HepG2 (cell line): ENCODE measurements at places on chromosomes 11 and 22. TPM values are rescaled to one million over a fixed set of nuclear protein-coding genes. Genes with fewer than 3 reads are reported as not detected.

DNA sequence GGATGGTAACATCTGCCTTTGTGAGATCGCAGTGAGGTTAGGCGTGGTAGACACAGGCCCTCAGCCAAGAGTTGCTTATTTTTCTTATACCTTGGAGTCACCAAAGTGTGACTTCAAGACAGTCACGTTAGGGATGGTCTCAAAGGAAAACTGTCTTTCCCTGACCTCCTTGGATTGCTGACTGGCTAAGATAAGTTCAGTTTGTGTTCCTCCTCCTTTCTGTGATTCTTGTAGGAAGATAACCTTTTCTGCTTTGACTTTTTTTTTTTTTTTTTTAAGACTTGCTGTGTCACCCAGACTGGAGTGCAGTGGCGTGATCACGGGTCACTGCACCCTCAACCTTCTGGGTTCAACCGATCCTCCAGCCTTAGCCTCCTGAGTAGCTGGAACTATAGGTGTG is 23.1 kb downstream of the TAB1 start:
- DNase-seq = no peak

DNA sequence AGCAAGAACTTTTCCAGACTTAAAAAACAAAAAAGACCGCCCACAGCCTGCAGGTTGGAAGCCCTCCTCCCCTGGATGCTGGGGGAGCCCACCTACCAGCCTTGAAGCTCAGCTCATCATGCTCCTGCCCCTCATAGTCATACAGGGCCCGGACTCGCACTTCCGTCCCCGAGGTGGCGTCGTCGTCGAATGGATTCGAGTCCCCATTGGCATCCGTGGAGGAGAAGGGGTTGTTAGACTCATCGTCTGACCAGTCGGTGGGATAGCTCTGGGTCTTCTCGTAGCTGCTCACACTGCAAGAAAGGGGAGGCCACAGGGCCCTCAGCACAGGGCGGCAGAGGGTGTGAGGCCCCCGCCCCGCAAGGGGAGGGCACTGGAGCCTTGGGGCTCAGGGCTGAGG is 19.0 kb upstream of the ARFGAP3 start:
- no peak for DNase-seq

DNA sequence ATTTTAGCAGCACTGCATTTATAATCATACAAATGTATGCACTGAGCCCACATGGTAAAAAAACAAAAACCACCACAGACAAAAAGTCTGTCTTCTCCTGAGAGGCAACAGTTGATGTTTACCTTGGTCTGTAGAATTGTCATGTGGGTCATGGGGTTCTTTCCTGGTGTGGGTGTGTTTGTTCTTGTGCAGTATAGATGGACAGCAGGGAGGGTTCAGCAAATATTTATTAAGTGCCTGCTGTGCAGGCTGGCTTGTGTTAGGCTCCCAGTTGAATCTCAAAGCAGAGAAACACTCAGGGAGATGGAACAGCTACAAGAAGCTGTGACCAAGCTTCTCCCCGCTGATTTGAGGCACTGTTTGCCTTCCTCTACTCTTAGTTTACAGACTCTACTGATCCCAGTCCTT is 82.2 kb downstream of the PISD start:
- peak; percentile 96 for DNase-seq

DNA sequence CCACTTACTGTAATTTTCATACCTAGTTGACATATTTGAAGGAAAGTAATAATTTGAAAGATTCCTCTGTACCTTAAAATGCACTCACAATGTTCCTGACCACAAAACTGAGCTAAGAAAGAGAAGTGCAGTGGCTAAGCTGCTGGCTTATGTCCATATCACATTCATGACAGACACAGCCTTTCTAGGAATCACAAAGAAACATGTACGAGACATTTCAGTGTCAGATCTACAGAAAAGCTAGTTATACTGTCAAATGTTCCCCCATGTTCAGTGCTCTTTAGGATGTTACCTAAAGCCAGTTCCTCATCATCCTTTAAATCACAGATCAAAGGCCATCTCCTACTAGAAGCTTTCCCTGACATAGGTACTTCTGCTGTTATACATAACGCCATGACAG is 142.2 kb upstream of the C11orf58 start:
- DNase-seq = no peak

DNA sequence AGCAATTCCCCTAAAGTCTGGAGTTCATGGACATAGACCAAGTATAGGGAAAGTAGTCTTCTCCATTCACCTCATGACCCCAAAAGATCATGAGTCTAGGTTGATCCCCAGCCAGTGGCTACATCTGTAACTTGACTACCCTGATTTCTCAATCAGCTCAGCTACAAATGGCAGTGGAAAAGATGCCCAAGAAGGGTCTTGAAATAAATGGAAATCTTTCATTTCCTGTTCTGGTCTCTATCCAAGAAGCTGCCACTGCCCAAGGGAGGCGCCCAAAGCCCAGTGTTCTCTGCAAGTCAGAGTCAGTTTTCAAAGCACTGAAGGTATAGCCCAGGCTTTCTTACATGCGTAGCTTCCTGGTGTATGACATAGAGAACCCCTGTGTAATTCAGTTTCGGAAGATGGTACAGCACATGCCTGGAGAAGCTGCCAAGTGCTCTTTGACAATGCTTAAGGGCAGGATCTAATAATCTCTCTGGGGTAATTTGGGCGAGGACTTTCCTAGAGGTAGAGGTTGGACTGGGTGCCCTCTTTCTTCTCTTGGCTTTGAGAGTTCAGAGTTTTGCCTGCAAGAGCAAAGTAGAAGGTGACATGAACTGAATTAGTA is 101.1 kb downstream of the ADAMTS15 start:
- no peak for DNase-seq

- DNase-seq = no peak
These were observed 2.8 kb upstream of the ANO9 start for GRCh38 chr11:444396-445144.

The TRIM3 gene
- 2.8 and 6.3 TPM in 2 replicates for total RNA-seq

GRCh38 chr11:131065435-131066413 is 149.4 kb upstream of the SNX19 start:
- no peak for DNase-seq

DNA sequence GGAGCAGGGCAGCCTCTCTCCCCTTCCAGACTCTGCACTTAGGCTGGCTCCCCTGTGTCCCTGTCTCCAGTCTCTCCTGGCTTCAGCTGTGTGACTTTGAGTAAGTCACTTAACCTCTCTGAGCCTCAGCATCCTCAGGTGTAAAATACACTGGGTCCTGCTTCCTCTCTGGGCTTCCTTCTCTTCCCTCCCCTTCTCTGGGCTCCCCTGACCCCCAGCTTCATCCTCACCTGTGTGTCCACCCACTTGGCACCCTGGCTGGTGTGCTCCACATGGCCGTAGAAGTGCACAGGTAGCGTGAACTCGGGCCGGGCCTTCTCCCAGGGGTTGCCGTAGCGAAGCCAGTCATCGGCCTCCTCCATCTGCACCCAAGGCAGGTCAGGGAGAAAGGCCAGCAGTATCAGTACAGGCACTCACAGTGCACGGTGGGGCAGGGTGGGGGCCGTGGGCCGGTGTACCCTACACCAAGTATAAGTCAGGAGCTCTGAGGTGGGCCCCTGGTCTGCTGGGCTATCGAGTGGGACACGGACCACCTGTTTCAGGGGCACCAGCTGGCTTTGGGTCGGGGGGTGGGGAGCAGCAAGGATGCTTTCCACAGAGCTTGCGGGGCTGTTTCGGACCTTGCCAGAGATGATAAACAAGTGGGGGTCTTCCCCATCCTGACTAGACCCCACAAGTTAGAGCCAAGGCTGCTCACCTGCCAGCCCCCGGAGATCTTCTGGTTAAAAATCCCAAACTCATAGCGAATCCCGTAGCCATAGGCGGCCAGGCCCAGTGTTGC is 2.0 kb downstream of the PYGM start:
- no peak for DNase-seq

The AP5B1 gene
- 3.8 and 4.4 TPM in 2 replicates for total RNA-seq

GRCh38 chr22:37122598-37123180 is 13.2 kb upstream of the TMPRSS6 start:
- no peak for DNase-seq

The USH1C gene
- total RNA-seq = not detected in 2 replicates

The ELMOD1 gene
- not detected in 2 replicates for total RNA-seq

The PGA3 gene
- not detected in 2 replicates for total RNA-seq

DNA sequence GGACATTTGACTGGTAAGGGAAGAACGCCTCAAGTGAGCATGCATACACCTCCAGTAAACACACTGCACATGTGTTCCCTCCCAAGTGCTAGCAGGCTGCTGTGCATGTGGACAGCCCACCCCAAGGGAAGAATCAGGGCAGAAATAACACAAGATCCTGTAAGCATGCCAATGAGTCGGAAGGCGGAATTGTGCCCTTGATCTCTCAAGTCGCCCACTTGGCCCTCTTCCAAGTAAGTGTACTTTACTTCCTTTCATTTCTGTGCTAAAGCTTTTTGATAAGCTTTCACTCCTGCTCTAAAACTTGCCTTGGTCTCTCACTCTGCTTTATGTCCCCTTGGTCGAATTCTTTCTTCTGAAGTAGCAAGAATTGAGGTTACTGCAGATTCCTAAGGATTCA is 139.6 kb downstream of the TRPC6 start:
- no peak for DNase-seq

The OR4D10 gene
- not detected in 2 replicates for total RNA-seq

GRCh38 chr11:121299417-121299816 is 6.8 kb downstream of the SC5D start:
- DNase-seq = no peak

DNA sequence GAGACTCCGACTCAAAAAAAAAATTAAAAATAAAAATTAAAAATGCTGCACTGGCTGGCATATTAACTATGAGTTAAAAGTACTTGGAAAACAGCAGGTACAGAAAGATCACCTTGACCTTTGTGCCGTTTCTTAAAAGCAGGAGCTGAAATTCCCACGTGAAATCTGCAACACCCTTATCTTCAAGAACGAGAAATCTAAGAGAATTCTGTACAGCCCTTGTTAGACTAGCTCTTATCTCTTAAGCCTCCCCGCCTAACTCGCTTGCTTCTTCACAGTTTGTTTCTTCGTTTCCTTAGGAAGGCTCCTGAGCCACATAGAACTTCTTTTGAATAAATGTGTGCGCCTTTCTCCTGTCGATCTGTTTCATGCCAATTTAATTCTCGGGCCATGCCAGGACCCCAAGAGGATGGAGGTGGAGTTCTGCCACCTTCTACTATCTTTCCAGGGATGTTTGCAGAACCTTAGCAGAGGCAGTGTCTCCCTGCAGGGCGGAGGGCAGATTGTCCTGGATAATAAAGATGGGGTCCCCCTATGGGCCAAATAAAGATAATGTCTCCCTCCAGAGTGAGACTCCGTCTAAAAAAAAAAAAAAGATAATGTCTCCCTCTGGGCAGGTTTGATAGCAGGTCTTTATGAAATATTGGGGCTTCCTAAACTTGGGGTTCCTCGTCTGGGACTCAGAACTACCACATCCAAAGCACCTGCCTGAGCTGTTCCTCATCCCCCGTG is 27.4 kb upstream of the SYT8 start:
- no peak for DNase-seq

DNA sequence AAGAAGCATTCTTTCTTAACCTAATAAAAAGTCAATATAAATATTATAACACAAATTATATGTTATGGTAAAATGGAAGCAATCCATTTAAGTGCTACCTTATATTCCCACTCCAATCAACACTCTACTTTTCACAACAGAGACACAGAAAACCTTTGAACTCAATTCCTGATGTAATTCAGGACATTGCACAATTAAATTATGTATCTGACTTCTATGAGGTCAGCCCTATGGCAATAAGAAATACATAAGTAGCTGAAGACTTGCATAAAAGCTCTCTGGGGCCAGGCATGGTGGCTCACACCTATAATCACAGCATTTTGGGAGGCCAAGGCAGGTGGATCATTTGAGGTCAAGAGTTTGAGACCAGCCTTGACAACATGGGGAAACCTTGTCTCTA is 6.8 kb downstream of the OR4D10 start:
- no peak for DNase-seq

The OR6T1 gene
- not detected in 2 replicates for total RNA-seq

GRCh38 chr11:62892077-62892922 is 11.6 kb downstream of the SLC3A2 start:
- no peak for DNase-seq

GRCh38 chr11:73972187-73972586 is 10.5 kb downstream of the UCP2 start:
- DNase-seq = no peak

DNA sequence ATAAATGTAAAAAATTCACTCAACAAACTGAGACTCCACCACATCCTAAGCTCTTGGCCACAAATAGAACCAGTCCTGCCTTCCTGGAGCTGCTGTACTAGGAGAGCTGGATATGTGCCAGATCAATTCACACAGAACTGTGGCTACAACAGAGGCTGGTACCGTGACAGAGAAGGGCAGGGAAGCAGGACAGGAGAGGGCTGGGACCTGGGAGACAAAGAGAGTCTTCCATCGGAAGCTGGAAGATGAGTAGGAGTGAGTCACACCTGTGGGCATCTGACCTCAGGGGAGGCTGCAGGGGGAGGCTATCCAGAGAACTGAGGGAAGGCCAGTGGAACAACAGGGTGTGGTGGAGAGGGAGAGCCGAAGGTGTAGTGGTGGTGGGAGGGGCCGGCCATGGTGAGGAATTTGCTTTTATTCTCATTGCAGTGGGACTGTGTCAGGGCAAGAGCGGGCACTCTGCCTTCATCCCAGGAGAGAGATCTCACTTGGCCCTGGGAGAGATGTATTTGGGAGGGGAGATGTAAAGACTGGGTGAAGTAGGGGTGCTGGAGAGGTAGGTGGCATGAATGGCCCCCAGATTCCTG is 1.9 kb upstream of the LTBP3 start:
- DNase-seq = peak; percentile 64

The OR52A1 gene
- not detected in 2 replicates for total RNA-seq

DNA sequence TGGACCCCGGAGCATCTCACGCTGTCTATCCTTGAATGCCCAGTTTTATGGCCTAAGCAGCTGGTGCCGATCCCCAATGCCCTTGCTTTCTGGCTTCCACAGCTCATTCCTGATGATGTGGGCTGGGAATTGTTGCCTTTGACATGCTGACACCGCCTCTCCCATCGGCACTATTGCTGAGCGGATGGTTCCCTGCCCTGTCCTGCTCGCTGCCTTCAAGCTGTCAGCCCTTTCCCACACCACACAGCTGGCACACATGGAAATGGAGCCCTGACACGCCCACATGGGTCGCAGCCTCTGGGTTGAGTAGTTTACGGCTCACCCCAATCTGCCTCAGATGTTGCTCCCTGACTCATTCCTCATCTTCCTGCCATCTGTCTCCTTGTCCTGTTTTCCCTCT is 110.2 kb upstream of the SESN3 start:
- DNase-seq = no peak

DNA sequence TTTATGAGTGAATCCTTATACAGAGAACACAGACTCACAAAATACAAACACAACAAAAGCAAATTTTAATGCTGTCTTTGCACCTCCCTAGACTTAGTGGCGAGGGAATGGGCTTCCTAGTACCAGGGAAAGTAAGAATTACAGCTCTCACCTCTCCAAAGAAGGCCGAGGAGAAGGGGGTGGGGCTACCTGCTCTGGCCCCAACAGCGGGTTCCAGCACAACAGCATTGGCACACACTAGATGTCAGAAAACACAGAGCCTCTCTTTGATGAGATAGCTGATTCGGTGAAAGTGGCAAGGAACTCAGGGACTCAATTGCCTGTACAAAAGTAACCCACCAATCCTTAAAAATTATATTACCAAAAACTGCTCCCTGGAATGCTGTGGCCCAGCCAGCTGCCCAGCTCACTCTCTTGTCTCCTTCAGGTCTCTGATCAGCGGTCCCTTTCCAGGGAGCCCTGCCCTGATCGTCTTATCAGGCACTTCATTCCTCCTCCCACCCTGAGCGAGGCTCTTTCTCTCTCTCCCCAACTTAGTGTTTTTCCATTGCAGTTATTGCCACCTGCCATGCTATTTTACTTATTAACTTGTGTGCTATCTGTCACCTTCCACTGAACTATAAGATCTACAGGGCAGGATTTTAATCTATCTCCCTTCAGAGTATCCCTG is 30.7 kb downstream of the SPON1 start:
- no peak for DNase-seq
